SHP77 (cell line): ENCODE measurements at places on chromosomes 2 and 18.

DNA sequence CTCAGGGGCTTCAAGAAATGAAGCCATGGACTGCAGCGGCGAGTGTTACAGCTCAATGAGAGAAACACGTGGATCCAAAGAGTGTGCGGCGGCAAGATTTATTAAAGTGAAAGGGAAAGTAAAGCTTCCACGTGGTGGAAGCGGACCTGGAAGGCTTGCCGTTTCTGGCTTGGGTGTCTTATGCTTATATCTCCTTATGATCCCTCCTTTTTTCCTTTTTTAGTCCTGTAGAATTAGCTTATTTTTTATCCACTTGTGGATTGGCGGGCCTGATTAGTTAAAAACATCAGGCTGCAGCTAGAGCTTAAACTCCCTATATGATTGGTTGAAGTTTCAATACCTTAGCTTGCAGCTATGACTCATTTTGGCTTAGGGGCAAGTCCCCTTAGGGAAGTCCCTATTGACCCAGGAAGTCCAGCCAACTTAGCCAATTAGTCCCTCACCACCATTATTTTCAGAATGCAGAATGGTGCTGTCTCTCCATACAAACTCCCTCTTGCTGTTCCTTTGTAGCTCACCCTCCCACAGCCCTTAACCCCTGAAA is 11.6 kb upstream of the HNMT start:
- no peak for DNase-seq

- no peak for DNase-seq
Observed at GRCh38 chr2:221554769-221555493, 17.2 kb downstream of the EPHA4 start.

DNA sequence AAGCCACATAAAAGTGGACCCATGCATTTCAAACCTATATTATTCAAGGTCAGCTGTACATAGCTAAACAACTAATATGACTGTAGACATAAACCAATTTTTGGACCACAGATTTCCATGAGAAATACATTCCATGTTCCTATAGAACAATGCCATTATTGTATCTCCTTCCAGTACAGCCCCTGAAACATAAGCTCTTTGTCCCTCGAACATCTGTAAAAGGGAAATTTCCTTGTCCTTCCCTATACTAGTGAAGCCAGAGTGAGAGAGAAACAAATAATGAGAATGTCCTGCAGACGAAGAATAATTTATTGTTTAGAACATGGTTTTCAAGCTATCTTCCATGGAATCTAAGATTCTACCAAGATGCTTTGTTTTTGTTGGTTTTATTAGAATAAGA is 75.3 kb downstream of the GORASP2 start:
- DNase-seq, result no peak

DNA sequence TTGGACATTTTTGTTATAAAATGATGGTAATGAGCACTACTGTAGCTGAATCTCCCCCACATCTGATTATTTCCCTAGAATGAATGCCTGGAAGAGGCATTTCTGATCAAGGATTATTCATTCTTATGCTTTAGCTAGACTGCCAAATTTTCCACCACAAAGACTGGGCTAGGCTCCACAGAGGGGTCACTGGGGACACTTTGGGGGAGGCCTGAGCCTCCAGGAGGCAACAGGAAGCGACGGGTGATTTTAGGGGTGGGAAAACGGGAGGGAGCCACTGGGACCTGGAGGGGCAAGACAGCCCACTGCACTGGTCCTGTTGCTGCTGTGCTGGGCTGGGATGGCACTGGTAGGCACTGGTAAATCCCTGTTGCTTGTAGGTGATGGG is 2.4 kb upstream of the ASB1 start:
- no peak for DNase-seq
